ENCODE measurements at places on chromosomes 13 and 19. TPM values are rescaled to one million over a fixed set of nuclear protein-coding genes. Genes with fewer than 3 reads are reported as not detected.

Gene TNFRSF19
- total RNA-seq, result 117 TPM

Gene SCAF1
- 30.6 TPM for total RNA-seq

Gene ZNF506
- total RNA-seq, result 20.7 TPM

Gene BCAM
- 9.3 TPM for total RNA-seq

Gene AMER2
- not detected for total RNA-seq

All from smooth muscle cell of trachea (primary cell).